MCF 10A (cell line): ENCODE measurements at places on chromosomes 11 and 22.
A peak's percentile ranks its signal among the peaks of the same experiment; 100 is the strongest.

- peaks cover 12% of the 10 kb centered on the region for H3K4me1 ChIP-seq
- peak within 1 kb of the TSS; percentile 97 for H3K4me3 ChIP-seq
- peak within 1 kb of the TSS; percentile 68 for H3K27ac ChIP-seq
- peak; percentile 50 for DNase-seq
- no peaks in the 10 kb centered on the region for H3K36me3 ChIP-seq
Measured at GRCh38 chr11:63768237-63769041, at the start of gene ZFTA. Gene ZFTA (minus strand): TSS chr11:63768775. CDS start chr11:63768622, 153 bp downstream.

- peaks cover 14% of the 10 kb centered on the region for H3K27me3 ChIP-seq
- H3K27ac ChIP-seq: no peak overlapping the region
- no peak for DNase-seq
- no peaks in the 10 kb centered on the region for H3K36me3 ChIP-seq
Measured at GRCh38 chr22:47780281-47780875, 1017.9 kb downstream of the TBC1D22A start.

DNA sequence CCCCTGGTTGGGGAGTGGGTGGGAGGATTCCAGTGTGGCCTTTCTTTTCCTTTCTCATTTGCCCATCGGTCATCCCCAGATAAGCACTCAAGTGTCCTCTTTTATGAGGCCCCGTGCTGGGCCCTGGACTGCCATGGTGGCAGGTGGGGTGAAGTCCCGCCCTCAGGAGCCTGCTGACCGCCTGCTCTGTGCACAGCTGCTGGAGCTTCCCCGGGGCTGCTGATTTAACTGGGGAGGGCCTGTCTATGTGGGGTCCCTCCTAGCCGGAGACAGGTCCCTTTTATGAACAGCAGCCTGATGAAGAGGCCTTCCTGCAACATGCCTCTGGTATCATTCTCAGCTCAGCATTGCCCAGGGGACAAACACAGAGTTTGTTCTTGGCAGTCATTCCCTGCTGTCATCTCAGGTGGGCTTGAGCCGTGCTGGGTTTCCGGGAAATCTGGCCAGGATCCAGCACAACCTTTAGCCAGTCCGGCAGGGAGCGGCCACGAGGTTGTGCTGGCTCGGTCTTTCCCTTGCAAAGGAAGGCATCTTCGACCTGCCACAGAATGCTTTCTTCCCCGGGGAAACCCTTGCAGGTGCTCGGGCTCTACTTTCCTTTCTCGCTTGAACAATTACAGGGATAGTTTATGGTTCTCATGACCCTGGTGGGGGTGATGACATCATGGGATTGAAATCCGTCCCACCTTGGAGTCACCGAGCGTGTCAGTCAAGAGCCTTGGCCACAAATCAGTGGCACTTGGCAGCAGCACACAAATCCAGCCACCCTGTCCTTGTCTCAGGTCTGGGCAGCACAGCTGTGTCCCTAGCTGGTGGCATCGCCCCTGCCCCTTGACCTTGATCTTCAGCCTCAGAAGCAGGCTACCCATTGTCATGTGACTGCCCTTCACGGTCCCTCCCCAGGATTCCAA lies 20.1 kb downstream of the ST14 start:
- no peak overlapping the region for H3K4me3 ChIP-seq
- H3K4me1 ChIP-seq: peaks cover 18% of the 10 kb centered on the region
- no peak overlapping the region for H3K27ac ChIP-seq
- no peaks in the 10 kb centered on the region for H3K36me3 ChIP-seq
- DNase-seq: no peak
- H3K27me3 ChIP-seq: no peaks in the 10 kb centered on the region

DNA sequence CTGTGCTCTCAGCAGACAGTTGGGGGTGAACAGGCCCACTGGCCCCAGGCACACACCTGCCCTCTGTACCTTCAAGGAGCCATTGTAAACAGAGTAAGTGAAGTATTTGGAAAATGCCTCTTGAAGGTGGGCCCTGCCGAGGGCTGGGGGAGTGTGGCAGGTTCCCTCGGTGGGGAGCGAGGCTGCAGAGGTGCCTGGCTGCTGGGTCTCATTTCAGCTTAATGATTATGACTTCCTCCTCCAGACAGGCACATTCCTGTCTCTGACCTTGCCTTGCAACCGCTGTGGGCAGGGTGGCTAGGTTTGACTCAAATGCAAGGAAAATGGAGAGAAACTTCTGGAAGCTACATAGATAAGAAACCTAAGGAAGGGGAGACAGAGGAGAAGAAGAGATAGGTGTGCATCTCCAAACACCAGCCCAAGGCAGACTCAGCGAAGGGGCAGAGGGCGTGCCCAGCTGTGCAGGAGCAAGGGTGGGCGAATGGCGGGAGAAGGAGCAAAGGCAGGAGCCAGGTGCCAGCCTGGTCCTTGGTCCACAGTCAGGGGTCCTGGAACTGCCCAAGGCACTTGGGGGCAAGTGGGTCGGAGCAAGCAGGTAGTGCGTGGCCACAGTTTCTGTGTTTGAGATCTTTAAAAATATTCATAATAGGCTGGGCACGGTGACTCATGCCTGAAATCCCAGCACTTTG lies 14.0 kb downstream of the GRAMD4 start:
- DNase-seq: no peak
- H3K27me3 ChIP-seq: no peaks in the 10 kb centered on the region
- H3K27ac ChIP-seq: no peak overlapping the region
- peaks cover 7% of the 10 kb centered on the region for H3K4me1 ChIP-seq

DNA sequence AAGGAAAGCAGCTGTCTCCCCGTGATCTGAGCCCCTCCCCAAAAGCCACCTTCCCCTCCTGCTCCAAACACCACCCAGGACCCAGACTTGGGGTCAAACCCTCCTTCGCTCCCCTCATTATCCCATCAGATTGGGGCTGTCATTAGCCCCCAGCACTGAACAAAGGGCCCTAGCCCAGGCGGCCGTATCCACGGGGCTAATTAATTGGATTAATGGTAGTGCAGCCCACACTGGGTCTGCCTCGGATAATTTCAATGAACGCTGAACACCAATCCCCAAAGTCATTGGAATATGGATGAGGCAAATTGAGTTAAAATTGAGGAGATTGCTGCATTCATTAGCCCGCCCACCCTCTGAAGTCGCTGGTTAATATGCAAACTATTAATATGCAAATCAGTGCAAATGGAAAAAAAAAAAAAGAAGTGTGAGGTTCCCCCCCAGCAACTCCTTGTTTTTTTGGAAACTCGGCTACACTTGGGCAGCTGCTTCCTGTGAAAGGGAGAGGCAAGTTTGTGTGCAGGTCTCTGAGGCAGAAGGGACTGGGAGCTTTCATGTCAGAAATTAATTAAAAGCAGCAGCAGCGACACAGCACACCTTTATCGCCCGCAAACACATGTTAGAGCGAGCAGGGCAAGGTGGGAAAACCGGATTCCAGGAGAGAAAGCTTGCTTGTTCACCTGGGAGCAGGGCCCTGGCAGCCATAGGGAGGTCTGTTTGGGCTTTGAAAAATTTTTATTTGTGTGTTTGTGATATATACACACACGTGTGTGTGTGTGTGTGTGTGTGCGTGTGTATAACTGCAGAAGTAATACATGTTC lies 517.8 kb downstream of the MIAT start:
- H3K27ac ChIP-seq: no peak overlapping the region
- no peaks in the 10 kb centered on the region for H3K36me3 ChIP-seq
- H3K4me3 ChIP-seq: no peak overlapping the region
- DNase-seq: no peak
- H3K27me3 ChIP-seq: peaks cover 50% of the 10 kb centered on the region

DNA sequence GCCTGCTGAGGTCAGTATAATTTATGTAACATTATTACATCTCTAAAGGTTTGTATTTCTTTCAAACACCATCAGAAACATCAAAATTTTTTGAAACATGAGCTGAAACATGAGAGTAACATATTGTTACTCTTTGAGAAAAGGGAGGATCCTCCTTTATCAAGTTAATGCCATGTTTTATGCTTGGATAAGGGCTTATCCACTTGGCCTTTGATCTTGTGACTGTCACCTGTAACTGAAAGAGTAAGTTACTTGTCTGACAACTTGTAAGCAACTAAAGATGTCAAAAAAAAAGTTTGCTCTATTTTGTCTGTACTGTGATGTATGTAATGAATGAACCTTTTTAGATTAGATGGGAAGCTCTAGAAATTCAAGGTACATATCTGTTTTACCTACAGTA lies 59.6 kb downstream of the FAR1 start:
- DNase-seq: no peak
- H3K4me3 ChIP-seq: no peak overlapping the region
- H3K27ac ChIP-seq: no peak overlapping the region
- peaks cover 53% of the 10 kb centered on the region for H3K36me3 ChIP-seq
- H3K27me3 ChIP-seq: no peaks in the 10 kb centered on the region
- H3K4me1 ChIP-seq: no peaks in the 10 kb centered on the region
